IPS DF 6.9 (cell line): ENCODE measurements at places on chromosomes 2 and 18.

DNA sequence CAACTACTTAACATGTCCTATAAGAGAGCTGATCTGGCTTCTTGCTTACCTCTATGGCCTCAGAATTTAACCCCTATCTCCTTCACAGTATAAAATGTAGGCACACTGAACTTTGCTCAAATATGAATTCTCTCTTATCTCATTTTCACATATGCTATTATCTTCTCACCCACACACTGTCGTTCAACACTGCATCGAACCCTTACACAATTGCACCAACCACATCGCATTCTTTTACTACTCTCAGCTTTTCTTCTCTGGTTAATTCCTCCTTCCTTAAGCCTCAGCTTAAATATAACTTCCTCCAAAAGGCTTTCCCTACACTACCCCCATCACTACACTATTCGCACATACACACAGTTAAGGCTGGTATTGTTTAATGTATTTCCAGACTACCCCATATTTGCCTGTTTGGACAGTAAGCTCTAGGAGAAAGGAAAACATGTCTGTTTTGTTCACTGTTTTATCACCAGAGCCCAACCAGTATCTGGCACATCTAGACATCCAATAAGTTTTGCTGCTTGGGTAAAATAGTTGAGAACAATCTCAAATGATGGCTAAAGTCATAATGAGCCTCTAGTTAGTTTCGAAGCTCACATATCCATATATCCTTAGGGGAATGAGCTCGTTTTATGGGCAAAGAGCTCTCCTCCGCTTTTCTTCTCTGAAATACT, 47.7 kb downstream of the HIBCH start:
- DNase-seq: no peak

DNA sequence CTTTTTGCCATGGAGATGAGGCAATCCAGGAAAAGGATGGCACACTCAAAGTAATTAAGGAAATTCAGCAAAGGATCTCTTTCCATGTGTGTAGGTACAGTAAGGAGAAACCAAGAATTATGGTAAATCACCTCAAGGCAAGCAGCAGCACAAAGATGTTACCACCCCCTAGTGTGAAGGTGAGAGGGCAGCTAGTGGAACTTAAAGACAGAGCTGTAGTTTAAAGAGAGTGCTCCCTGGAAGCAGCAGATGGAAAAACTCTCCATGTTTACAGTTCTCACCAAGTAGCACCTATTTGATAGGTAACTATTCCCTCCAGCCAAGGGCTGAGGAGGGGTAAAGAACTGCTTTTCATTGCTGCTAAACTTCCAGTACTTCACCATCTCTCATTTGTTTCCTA, 860.4 kb upstream of the CRIM1 start:
- DNase-seq: no peak

- DNase-seq: no peak
These were observed 12.9 kb downstream of the SAG start for GRCh38 chr2:233320470-233320869.

- no peak for DNase-seq
These were observed 451.4 kb downstream of the TMX3 start for GRCh38 chr18:68263481-68263880.

- DNase-seq: no peak
These were observed 91.2 kb downstream of the NEDD4L start for GRCh38 chr18:58135183-58135641.

- DNase-seq: no peak
These were observed 281.1 kb upstream of the FN1 start for GRCh38 chr2:215716956-215717355.

DNA sequence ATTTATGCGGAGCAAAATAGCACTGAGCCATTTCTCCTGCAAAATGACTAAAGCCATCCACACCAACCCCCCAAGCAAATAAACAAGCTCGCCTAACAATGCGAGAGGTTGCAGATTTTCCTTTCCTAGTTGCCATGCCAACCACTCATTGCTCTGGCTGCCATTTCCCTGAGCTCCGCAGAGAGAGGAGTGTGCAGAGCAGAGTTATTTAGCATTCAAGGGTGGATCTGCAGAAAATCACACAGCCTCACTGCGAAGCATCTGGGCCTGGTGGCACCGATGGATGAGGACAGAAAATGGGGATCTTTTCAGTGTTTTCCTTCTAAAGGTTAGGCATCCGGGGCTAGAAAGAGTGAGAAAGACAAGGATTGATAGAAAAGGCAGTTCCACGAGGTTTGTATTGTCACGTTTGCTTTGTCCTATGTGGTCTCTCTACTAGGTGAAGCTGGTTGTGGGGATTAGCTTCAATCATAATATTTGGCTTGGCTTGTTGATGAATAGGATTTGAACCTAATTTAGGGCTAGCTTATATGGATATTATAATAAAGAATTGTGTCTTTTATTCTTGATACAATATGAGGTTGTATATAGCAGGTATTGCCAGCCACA, 110.2 kb upstream of the UNC80 start:
- peak; percentile 18 for DNase-seq

GRCh38 chr2:40625849-40626248, 174.0 kb upstream of the SLC8A1 start:
- no peak for DNase-seq

DNA sequence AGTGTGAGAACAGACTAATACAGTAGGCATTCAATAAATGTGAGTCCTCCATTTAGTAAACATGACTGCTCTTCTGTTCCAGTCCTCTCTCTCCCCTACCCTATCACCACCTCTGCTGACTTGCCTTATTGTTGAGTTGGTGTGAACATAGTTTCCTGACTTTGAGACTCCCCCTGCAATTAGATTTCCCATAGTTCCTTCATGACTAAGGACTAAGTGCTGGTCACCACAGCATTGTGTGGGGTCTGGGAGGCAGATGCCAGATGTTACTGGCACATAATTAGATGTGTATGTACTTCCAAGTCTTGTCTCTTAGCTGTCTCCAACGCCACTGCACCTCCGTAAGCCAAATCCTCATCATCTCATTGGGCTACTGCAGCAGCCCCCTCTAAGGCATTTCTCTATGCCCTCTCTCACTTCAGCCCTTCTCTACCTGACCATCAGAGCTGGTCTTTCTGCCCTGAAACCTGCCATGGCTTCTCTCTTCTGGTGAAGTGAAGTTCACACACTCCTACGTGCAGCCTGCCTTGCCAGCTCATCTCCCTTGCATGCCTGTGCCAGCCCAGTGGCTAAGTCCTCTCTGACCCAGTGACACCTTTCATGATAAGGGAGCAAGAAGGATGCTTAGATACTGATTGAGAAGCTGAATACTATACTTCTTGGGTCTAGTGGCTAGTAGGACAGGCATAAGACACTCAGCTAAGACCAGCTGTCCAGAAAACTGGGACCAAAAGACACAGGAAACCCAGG, 81.6 kb upstream of the ALPP start:
- no peak for DNase-seq

GRCh38 chr2:239600001-239600593, 199.3 kb upstream of the HDAC4 start:
- no peak for DNase-seq

- no peak for DNase-seq
These were observed 47.3 kb upstream of the TMEM200C start for GRCh38 chr18:5942591-5942990.

GRCh38 chr18:33472509-33472908, 32.0 kb upstream of the CCDC178 start:
- no peak for DNase-seq

DNA sequence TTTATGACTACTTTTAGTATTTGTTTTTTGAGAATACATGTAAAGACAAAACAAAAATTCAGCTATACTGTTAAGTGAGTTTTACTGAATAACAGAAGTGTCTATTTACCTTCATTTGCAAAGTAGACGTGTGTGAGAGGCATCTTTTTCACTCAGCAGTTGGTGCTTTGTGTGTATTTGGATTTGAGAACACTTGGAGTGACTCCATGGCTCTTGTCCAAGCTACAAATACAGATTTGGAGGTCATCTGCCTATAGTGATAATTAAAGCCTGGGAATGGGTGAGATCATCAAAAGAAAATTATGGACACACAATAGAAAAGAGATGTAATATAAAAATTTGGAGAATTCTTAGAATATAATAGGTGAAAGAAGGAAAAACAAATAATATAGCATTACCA, 6.2 kb downstream of the NAB1 start:
- no peak for DNase-seq

DNA sequence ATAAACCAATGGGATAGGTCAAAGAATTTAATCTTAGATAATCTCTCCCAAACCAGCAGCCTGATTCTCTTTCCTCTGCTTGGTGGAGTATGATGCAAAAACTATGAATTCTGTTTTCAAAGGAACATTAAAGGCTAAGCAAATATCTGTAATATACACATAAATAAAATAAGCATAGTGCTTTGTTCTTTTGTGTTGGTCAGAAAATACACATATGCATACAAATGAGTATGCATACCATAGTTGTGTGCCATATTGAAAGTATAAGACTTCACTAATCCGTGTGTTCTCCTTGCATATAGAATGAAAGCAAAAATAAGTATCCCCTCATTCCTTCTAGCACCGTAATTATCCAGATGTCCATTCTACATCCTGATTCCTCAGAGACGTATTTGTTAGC, 1949.7 kb upstream of the CELF4 start:
- DNase-seq: no peak

DNA sequence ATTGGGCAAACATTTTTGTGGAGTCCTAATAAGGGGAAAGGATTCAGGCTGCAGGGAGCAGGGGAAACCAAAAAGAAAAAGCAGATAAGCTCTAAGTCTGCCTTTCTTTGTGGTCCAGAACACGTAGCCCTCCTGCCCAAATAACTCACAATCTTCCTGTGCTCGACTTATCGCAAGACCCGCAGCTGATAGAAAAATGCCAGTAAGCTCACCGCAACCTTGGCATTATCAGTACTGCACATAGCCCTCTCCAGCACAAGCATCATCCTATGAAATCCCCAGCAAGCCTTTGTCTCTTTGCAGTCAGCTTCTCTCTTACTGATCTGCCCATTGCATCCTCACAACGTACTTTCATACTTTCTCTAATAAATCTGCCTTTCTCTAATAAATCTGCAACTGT, 202.4 kb upstream of the HNRNPA3 start:
- no peak for DNase-seq

DNA sequence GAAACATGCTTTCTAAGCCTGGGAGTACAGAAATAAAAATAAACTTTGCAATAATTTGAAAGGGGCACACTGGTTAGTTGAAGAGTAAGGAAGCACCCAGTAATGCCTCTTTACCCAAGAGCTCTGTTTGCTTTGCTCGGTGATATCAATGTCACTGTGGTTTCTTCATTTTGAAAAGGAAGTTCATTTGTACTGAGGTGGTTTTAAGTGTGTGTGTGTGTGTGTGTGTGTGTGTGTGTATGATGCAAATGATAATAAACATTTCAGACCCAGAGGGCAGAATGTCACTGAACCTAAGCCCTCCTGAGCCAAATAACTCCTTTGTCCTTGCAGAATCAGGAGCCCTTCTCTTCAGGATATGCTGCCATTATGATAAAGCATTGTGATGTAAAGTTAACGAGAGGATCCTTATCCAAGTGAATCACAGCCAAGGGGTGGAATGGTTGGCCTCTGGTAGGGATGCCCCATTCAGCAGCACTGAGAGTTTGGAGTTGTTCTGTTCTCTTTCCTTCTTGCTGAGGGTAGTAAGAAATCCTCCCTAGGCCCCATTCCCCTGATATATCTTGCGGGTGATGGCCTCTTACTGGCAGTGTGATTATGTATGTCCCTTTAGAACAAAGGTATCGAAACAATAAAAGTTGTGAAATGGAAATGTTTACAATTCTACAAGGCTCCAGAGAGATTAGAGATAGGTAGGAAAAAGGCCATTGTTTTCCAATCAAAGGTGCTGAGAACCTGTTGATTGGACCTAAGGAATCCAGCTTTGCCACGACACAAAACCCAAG, 7.6 kb downstream of the ITGA6 start:
- DNase-seq: no peak

DNA sequence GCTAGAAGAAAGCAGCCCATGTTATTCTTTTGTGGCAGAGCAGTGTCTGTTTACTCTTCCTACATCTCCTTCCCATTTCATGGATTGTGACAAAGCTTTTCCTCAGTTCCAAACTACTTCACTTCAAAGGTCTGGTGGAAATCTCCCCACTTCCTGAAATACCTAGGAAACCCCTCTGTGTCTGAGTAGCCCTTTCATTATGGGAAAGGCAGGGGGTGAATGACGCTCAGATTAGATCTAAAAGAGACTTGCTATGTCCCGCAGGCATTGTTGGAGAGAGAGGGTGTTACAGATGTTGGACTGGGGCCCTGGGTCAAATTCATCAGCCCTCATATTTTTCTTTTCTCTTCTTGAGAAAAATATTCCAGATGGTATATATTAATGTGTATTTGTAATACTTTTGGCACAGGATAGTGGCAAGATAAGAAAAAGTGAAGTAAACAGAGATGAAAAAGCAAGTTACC, 675.0 kb downstream of the IRS1 start:
- DNase-seq: no peak

DNA sequence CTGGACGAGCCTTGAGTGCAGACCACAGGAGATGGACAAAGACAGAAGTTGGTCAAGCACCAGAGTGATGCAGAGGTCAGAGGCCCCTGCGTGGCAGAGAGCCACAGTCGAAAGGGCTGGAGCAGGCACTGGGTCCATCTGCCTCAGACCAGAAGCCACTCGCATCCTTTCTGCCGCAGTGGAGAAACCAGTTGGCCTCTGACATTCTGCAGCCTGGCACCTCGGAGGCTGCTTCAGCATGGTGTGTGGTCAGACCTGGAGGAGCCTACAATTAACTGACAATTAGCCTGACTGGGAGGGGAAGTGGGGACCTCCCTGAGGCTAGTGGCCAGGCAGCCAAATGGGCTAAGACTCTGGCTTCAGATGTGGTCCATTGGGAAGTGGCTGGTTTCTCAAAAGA, 111.1 kb downstream of the SGPP2 start:
- DNase-seq: no peak

GRCh38 chr2:84386336-84387040, 72.6 kb downstream of the SUCLG1 start:
- DNase-seq: no peak

GRCh38 chr2:238551091-238551490, 124.4 kb downstream of the ASB1 start:
- DNase-seq: no peak

DNA sequence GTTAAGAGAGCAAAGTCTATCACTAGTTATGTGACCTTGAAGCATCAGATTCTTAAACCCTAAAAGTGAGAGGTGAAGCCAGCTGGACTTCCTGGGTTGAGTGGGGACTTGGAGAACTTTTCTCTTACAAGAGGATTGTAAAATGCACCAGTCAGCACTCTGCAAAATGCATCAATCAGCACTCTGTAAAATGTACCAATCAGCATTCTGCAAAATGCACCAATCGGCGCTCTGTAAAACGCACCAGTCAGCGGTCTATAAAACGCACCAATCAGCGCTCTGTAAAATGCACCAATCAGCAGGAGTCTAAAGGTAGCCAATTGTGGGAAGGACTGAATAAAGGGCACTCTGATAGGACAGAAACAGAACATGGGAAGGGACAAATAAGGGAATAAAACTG, 291.6 kb upstream of the FAM98A start:
- no peak for DNase-seq

GRCh38 chr2:241895712-241896641, 26.4 kb downstream of the RTP5 start:
- DNase-seq: no peak

- no peak for DNase-seq
These were observed 40.8 kb upstream of the SCLY start for GRCh38 chr2:238019962-238020361.

- no peak for DNase-seq
These were observed 50.6 kb downstream of the CD8B2 start for GRCh38 chr2:106537791-106538191.
